ENCODE measurements at places on chromosomes 7 and 10. TPM values are rescaled to one million over a fixed set of nuclear protein-coding genes. Genes with fewer than 3 reads are reported as not detected.

LEP gene
- not detected for total RNA-seq

C7orf33 gene
- not detected for total RNA-seq

ZNF853 gene
- 1.9 TPM for total RNA-seq

MYOZ1 gene
- total RNA-seq: not detected

PSAP gene
- total RNA-seq: 1,624 TPM

MRPS24 gene
- total RNA-seq: 93.9 TPM

GIMAP7 gene
- total RNA-seq: 34.5 TPM

EXOC4 gene
- total RNA-seq: 55.7 TPM

PDZD7 gene
- 1.2 TPM for total RNA-seq

WNT8B gene
- not detected for total RNA-seq

AGAP3 gene
- total RNA-seq: 70.7 TPM

ATG9B gene
- 0.10 TPM for total RNA-seq

SPDYE2 gene
- not detected for total RNA-seq

ATOH7 gene
- not detected for total RNA-seq

EBLN1 gene
- not detected for total RNA-seq

PLXNA4 gene
- 1.2 TPM for total RNA-seq

CTAGE15 gene
- not detected for total RNA-seq

GHRHR gene
- total RNA-seq: not detected

TRPV5 gene
- not detected for total RNA-seq

MDH2 gene
- total RNA-seq: 110 TPM

MYL10 gene
- total RNA-seq: not detected

NODAL gene
- total RNA-seq: not detected

EMX2 gene
- 1.3 TPM for total RNA-seq

OPN4 gene
- not detected for total RNA-seq

PPP1R9A gene
- total RNA-seq: 7.0 TPM

AZGP1 gene
- total RNA-seq: not detected

OR2A42 gene
- not detected for total RNA-seq

GLRX3 gene
- total RNA-seq: 100.0 TPM

SPDYE1 gene
- total RNA-seq: not detected

STAG3 gene
- total RNA-seq: 0.15 TPM

PLA2G12B gene
- total RNA-seq: not detected

C10orf67 gene
- not detected for total RNA-seq

TPST1 gene
- total RNA-seq: 10.2 TPM

SH2D4B gene
- total RNA-seq: not detected

SKIDA1 gene
- total RNA-seq: 1.2 TPM

TMEM178B gene
- total RNA-seq: 3.1 TPM

CALML3 gene
- not detected for total RNA-seq

ANXA8L1 gene
- 0.06 TPM for total RNA-seq

HPSE2 gene
- total RNA-seq: not detected

FAM25A gene
- total RNA-seq: not detected

PNLIPRP2 gene
- total RNA-seq: not detected

MLXIPL gene
- total RNA-seq: not detected

LRGUK gene
- 0.34 TPM for total RNA-seq

PLEKHA8 gene
- total RNA-seq: 13.3 TPM

PRLHR gene
- not detected for total RNA-seq

KLLN gene
- total RNA-seq: 0.18 TPM

ACBD7 gene
- total RNA-seq: not detected

UCN3 gene
- not detected for total RNA-seq

TMEM72 gene
- not detected for total RNA-seq

NFE2L3 gene
- 80.3 TPM for total RNA-seq
